ENCODE measurements at places on chromosomes 1 and 21.

DNA sequence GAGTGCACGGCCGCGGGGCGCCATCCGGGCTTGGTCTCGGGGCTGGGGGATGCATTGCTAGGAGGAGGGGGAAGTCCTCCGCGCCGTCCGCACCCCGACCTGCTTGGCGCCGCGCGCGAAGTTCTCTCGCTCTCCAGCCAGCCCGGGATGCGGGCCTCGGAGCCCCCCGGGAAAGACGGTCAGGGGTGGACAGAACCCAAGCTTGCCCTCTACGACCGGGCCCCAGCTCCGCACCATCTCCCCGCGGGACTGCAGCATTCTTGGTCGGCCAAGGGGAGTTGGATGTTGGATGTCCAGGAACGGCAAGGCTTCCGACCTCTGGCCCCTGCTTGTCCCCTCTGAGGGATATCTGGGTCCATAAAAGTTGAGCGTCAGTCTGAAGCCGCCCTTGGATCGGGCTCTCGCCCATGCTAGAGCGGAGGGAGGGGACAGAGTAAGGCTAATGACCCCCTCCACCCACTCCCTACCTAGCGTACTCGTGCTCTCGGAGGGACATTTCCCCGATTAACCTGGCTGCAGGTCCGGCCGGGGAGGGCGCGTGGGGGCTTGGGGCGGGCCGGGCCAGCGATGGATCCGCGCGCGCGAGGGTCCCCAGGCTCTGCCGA, 522 bp downstream of the DISP3 start:
- DNase-seq, result no peak

- no peak for DNase-seq
Measured at GRCh38 chr1:150720703-150721102, at the start of gene HORMAD1. Gene HORMAD1, minus strand, starts transcription at chr1:150720895. Its CDS starts 1,390 bp downstream, at chr1:150719505.

DNA sequence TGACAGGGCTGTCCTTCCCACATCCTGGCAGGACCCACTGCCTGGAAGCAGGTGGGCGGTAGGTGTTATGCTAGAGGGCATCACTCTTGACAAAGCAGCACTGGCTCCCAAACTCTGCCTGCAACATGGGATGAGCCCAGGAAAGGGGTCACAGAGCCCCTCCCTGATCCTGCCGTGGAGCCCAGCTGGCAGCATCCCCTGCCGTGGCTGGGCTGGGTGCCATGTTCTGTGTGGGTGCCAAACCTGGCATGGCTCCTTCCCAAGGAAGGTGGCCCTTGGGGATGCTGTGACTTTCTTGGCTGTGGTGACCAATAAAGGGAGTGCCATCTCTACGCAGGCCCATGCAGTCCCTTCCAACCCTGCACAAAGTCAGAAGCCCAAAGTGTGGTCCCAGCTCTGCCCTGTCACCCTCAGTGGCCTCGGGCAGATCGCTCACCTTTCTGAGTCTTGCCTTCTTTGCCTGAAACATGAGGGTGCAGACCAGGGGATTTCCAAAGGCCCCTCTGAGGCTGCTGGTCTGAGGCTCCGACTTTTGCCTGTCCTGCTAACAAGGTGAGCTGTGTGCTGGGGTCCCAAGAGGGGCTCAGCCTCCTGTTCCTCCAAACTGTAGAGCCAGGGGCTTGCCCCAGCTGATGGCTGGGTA, 6.0 kb downstream of the CDK18 start:
- DNase-seq, result no peak

DNA sequence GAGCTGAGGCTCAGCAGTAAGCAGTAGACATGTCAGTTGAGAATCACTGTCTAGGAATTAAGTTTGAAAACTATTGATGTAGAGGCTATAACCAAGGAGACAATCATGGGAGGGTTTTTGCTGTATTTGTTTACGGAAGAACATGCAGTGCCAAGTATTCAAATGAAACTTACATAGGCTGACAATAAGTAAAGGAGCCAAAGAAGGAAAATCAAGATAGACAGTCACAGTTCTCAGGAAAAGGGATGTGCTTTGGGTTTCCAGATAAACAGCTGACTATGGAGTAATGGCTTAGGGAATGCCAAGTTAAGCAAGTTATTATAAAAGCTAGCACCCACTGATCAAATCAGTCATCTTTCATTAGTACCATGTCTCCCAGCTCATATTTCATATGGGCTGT, 21.5 kb downstream of the GNG12 start:
- no peak for DNase-seq

Data from foreskin melanocyte (primary cell).